ENCODE measurements at places on chromosomes 1 and 21. TPM values are rescaled to one million over a fixed set of nuclear protein-coding genes. Genes with fewer than 3 reads are reported as not detected.

DNA sequence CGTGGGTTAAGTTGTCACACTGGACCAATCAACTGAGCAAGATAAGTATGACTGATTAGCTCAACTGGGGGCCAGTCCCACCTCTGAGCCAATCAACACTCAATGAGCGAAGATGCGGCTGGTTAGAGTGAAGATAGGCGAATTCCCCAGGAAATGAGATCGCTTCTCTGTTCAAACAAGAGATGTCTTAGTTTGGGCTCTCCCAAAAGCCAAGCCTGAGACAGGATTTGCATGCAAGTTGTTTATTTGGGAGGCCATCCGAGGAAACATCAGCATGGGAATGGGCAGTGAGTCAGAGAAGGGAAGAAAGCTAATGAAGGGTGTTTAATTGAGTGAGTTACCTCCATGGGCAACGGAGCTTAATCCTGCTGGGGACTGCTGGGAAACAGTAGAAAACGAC lies 4.9 kb upstream of the GJB5 start:
- no peak for DNase-seq

DNA sequence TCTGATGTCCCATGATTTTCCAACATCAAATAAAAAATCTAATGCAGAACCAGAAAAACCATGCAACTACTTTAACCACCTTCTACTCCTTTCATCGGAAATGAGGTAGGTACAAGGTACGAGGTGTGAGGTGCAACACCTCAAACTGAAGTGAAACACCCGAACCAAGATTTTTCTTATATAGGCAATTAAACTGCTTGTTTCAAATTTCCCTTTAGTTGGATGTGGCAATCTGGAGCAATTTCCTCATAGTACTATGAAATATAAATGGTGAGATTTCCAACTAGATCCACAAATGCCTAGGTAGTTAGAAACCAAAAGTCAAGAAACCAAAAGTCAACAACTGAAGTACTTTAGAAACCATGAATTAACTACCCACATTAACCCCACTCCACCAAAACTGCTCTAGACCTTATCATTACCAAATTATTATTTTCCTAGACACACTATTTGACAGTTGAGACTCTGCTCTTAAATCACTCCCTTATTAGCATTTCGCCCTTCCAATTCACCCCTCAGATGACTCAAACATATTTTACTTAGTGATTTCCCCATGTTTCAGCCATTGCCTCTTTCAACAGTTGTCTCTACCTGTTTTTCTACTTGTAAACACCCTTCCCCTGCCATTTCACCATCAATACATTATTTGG lies 37.8 kb downstream of the FUBP1 start:
- no peak for DNase-seq

- peak; percentile 85 for DNase-seq
These were observed 22.4 kb downstream of the CAPZB start for GRCh38 chr1:19462781-19463503.

- DNase-seq, result no peak
These were observed 8.9 kb downstream of the ADAR start for GRCh38 chr1:154598871-154599635.

GRCh38 chr1:245043611-245043940 lies 111.2 kb upstream of the KIF26B start:
- no peak for DNase-seq

DNA sequence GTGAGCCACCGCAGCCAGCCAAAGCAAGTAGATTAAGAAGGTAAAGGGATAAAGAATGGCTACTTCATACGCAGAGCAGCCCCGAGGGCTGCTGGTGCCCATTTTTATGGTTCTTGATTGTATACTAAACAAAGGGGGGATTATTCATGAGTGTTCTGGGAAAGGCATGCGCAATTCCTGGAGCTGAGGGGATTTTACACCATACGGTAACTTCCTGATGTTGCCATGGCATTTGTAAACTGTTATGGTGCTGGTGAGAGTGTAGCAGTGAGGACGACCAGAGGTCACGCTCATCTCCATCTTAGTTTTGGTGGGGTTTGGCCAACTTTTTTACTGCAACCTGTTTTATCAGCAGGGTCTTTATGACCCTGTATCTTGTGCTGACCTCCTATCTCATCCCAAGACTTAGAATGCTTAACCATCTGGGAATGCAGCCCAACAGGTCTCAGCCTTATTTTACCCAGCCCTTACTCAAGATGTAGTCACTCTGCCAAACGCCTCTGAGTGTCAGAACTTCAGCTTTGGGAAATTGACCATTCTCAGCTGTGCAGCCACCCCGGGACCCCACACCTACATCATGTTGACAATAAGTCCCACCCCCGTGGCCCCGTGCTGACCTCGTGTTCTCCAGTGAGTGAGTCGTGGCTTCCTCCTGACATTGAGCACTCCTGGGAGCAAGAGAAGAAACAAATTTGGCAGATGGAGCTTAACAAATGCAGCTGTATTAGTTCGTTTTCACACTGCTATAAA lies 149.4 kb upstream of the COL6A1 start:
- DNase-seq, result no peak

GRCh38 chr1:235999259-235999925 lies 65.5 kb downstream of the NID1 start:
- DNase-seq, result peak; percentile 81

DNA sequence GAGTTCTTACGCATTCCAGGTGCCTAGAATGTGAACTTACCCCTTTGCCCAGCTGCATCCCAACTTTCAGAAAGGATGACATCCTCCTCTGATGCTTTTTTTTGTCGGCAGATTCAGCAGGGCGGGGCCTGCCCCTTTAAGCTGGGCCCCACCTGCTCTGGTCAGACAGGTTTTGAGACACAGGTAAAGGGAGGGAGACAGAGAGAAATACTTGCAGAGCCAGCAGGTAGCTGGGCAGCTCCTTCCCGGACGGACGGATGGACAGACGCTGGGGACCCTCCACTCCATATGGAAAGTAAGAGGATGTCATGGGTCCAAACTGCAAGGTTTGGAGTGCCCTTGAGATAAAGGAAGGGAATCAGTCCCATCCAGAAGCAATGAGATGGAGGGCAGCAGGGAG lies at the start of gene TMEM79:
Gene TMEM79 (plus strand): TSS at position 214 of the 400 bp plus-strand sequence. CDS start 902 bp downstream, outside the sequence.
- DNase-seq, result no peak

GRCh38 chr1:86441997-86442396 lies 18.0 kb downstream of the CLCA2 start:
- DNase-seq, result no peak

DNA sequence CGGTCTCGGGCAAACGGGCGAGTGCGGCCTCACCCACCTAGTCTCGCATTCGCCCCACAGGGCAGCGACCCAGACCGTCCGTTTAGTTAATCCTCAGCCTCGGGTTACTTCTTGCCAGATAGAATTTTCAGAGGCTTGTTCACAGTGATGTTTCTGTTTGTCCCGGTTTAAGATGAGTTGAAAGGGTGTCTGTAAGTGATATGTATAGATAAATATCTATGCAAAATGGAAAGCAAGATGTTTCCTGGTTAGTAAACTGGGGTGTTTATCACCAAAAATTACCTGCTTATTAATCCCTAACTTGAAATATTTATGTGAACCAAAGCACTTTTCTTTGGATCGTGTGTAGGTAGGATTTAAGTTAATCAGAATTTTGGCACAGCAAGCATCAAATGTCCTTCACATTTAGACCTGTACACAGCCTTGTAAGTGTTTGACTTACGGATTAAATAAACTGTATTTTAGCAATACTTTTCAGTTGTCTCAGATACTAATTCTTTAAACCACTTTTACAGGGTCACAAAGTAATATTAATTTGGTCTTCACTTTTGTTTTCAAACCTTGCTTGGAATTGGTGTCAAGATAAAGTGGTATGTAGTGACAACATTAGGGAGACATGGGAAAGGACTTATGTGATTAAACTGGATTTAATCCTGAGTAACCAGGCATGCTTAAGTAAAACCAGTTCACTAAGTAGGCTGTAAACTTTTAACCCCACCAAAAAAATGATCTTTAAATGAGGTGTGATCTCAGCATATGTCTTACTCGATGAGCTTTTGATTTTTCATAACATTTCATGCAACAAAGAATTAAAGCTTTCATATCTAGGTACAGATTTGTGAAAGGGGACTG lies 914 bp downstream of the ZNF326 start:
- no peak for DNase-seq

DNA sequence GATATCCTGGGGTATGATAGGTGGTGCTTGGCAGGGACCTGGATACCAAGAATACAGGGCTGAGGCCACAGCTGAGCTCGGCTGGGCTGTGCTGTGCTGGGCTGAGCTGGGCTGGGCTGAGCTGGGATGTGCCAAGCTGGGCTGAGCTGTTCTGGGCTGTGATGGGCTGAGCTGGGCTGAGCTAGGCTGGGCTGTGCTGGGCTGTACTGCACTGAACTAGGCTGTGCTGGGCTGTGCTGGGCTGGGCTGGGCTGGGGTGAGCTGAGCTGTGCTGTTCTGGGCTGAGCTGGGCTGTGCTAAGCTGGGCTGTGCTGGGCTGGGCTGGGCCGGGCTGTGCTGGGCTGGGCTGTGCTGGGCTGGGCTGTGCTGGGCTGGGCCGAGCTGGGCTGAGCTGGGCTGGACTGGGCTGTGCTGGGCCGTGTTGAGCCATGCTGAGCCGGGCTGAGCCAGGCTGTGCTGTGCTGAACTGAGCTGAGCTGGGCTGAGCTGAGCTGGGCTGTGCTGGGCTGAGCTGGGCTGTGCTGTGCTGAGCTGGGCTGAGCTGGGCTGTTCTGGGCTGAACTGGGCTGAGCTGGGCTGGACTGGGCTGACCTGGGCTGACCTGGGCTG lies 94.7 kb upstream of the ACTRT2 start:
- no peak for DNase-seq

The SAMD13 gene
- not detected for total RNA-seq

The CTSE gene
- total RNA-seq, result not detected

DNA sequence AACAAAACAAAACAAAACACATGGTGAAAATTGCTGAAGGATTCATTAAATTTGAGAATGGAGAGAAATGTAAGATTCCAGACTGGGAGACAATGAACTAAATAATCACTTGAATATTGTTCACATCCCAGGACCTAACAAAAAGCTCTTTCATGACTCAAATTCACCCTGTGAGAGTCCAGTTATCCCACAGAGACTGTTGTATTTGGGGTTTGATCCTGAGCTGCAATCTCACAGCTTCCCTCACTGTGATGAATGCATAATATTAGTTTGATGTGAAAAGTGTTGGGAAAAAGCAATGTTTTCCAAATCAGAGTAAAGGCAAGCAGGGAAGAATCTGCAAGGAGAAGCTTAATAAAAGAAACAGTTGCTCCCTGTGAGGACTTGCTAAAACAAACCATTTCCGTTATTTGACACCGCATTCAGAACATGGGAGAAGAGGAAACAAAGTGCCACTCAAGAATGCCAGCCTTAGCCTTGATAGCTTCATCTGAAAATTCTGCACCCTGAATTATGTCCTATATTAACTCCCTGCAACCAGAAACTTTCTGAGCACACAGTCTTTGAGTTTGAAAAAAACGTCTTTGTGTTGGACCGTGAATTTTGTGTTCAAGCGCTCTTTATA lies 208.8 kb downstream of the DAB1 start:
- DNase-seq, result no peak

- DNase-seq, result no peak
These were observed 234.3 kb upstream of the NFIA start for GRCh38 chr1:60847855-60848582.

DNA sequence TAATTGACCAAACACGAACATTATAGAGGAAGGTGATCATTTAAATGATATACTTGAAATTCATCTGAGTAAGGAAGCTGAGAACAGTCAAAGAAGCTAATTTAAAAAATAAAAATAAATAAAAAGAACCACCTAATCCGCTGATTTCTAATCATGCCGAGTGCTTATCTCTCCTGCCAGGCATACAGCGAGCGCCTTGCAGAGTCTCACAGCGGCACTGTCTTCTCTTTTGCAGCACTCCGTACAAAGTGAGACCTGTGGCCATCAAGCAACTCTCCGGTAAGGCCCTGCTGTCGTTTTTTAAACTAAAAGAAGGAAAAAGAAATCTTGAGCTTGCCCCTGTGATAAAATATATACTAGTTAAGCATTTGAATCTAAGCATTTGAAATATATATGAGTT lies 45.3 kb downstream of the PDE9A start:
- no peak for DNase-seq

DNA sequence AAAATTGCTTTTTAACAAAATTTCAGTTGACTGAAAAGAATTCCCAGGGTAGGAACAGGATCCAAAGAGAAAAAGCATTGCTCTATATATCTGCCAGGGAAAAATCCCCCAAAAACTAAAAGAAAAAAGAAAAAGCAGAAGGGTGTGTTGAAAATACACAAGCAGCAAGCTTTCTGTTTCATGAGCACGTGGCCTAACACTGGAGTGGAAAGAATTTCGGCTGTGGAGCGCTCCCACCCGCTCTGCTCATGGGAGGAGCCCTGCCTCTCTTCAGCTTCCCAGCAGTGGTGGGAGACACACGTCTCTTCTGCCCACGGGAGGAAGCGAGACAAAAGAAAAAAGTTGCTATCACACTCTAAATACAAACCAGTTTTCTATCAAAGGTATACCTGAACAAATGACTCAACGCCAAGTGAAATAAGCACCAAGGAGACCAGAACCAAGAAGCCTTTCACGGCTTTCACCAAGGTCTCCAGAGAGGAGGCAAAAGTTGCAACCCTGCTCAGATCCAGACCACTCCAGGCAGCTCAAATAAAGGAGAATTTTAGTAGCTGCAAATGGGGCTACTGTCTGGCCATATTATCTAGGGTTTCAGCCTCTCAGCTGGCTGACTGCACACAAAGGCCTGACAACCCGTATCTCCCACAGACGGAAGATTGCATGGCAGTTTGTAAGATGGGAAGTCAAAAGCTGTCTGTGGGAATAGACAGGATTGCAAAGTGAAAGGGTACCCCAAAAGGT lies 29.5 kb upstream of the ZNF496 start:
- no peak for DNase-seq

The IGSF5 gene
- total RNA-seq, result not detected

The LHX8 gene
- not detected for total RNA-seq

Measured in CD4-positive, alpha-beta memory T cell (primary cell).